ENCODE measurements at places on chromosomes 3 and 15.

DNA sequence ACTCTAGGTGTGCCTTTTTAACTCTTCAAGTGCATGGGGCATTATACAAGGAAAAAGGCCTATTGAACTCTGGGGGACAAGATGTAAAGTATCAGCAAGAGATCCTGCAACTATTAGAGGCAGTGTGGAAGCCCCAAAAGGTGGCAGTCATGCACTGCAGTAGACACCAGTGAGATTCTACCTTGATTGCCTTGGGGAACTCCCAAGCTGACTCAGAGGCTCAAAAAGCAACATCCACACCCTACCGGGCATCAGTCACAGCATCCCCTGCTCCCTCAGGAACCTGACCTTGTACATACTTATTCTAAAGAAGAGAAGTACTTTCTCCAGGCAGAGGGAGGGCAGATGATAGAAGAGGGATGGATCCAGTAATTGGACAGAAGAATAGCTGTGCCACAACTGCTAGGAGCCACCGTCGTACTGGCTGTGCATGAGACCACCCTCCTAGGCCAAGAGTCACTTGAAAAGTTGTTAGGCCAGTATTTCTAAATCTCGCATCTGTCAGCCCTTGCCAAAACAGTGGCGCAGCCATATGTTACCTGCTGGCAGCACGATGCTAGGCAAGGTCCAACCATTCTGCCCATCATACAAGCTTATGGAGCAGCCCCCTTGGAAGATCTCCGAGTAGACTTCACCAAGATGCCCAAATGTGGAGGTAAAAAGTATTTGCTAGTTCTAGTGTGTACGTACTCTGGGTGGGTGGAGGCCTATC, 523.1 kb upstream of the FRG2C start:
- DNase-seq, result no peak

DNA sequence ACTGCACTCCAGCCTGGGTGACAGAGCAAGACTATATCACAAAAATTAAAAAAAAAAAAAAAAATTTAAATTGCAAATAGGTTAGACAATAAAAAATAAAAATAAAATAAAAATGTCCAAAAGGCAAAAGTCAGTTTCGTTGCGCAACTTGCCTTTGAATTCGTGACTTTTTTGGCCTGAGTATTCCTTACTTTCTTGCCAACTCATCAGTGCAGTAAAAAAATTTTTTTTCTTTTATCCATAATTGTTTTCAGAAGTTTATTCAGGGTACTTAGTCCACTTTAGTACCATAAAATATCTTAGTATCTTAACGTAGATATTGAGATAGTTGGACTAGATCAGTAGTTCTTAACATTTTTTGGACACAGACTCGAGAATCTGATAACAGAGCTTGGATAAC, 22.4 kb upstream of the CILP start:
- DNase-seq, result no peak

- DNase-seq, result no peak
These were observed 202.8 kb upstream of the BCL6 start for GRCh38 chr3:187947927-187948682.

GRCh38 chr3:14725564-14726440, 50.9 kb downstream of the C3orf20 start:
- DNase-seq, result no peak

GRCh38 chr3:31962801-31963205, 18.3 kb downstream of the OSBPL10 start:
- no peak for DNase-seq

GRCh38 chr3:49006408-49007067, 653 bp upstream of the WDR6 start:
- peak; percentile 22 for DNase-seq

GRCh38 chr15:82999905-83000671, 11.4 kb downstream of the C15orf40 start:
- peak; percentile 67 for DNase-seq

- DNase-seq, result peak; percentile 69
These were observed 44.5 kb downstream of the CTDSPL start for GRCh38 chr3:37905987-37906674.

- no peak for DNase-seq
These were observed 83.0 kb downstream of the KLHL25 start for GRCh38 chr15:85711580-85712192.

- no peak for DNase-seq
These were observed 3.9 kb downstream of the RPL35A start for GRCh38 chr3:197953881-197954280.

DNA sequence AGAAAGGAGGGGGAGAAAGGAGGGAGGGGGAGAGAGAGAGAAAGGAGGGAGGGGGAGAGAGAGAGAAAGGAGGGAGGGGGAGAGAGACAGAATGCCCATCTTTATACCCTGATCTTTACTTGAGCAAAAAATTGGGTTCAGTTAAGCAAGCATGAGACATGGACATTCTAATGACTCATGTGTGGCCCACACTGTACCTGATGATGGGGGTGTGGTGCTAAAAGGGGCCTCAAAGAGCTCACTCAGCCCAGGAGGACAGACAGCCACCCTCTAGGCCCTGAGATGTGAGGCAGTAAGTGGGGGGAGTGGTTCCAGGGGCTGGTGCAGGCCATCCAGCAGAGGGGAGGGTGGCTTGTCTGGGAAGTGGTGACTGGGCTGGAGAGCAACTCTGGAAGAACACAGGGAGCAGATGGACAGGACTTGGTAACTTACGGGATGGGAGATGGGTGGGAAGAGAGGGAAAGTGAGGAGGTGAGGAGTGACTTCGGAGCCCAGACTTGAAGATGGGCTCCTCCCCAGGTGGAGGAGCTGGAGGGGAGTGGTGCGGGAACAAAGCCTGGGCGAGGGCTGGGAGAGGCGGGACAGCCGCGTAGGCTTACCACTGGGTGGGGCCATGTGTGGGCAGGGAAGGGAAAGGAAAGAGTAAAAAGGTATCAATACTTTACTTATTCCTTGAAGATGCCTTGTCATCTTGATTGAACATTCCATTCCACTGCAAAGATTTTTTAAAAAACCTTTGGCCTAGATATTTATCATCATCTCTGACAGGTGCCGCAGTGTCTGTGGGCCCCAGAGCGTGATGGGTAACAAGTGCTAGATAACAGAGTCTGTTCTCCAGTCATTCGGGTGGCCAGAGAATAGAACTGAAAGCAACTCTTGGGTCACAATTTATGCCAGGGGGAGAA, 32.3 kb downstream of the TSPAN3 start:
- DNase-seq, result peak; percentile 10

GRCh38 chr3:149647285-149647684, 10.5 kb downstream of the WWTR1 start:
- no peak for DNase-seq

- DNase-seq, result no peak
These were observed 139.3 kb downstream of the PLCH1 start for GRCh38 chr3:155605571-155605970.

- DNase-seq, result no peak
These were observed 232.6 kb downstream of the TBL1XR1 start for GRCh38 chr3:176964661-176965060.

DNA sequence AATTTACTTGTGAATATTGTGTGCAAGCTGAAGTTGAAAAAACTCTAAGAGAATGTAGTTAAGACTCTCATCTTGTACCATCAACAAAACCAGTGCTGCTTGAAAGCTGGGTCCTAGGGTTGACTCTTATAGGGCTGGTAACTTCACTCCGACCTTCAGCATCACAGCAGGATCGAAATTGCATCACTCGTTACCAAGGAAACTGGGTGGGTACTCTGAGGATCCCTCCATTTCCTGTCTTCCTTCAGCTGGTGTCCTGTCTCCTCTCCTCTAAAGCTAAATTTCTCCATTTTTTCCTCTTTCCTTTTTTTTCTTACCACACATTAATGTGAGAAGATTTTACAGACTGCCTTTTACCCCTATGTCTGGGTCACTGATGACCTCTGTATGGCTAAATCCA, 3.0 kb upstream of the APH1B start:
- no peak for DNase-seq

DNA sequence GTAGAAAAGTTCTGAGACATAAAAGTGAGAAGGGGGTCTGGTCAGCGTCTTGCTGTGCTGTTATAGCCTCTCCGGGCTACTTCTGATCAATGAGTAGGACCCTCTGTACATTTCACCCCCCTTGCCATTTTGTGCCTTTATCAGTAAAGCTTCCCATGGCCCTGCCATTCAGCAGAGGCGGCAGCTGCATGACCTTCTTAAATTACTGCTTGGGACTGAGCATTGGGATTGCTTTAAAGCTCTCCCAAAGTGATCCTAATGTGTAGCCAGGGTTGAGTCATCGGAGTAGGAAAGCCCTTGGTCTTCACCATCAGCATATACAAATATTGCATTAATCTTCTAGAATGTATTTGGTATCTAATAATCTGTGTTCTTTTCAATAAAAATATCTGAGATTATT, 70.2 kb downstream of the FMN1 start:
- DNase-seq, result no peak

DNA sequence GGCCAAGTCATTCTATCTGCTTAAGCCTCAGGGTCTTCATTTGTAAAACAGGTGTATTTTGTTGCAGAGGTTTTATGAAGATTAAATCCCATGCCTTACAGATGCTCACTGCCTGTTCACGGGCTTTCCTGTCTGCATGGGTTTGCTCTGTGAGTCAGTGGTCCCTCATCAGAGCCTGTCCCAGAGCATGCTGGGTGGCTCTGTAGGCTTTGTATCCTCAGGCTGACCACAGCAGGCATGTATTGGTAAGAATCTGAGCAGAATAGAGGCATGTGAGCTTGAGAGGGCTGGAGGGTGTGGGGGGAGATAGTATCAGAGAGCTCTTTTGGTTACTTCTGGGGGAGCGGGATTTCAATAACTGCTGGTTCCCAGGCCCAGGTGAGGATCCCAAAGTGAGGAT, 45.4 kb upstream of the PLXNA1 start:
- no peak for DNase-seq

DNA sequence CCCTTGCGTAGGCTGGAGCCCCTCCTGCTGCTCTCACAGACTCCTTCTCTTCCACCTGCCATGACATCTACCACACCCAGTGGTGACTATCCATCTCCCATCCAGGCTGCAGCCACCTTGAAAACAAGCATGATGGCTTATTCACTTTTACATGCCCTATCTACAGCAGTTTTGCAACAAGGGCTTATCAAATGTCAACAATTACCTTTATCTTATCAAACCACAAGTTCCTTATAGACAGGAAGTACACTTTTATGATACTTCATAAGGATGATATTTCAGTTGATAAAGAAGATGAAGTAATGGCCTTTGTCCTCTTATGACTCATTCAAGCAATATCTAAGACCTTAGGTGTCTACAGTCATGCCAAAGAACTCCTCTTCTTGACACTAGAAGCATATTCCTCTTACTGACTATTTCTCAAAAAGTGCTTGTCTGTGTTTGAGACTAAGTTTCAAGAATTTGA, 125.3 kb upstream of the SPRED1 start:
- no peak for DNase-seq

- no peak for DNase-seq
These were observed 35.8 kb upstream of the THRB start for GRCh38 chr3:24530471-24530870.

- DNase-seq, result no peak
These were observed 57.7 kb downstream of the PRTG start for GRCh38 chr15:55685286-55685685.

DNA sequence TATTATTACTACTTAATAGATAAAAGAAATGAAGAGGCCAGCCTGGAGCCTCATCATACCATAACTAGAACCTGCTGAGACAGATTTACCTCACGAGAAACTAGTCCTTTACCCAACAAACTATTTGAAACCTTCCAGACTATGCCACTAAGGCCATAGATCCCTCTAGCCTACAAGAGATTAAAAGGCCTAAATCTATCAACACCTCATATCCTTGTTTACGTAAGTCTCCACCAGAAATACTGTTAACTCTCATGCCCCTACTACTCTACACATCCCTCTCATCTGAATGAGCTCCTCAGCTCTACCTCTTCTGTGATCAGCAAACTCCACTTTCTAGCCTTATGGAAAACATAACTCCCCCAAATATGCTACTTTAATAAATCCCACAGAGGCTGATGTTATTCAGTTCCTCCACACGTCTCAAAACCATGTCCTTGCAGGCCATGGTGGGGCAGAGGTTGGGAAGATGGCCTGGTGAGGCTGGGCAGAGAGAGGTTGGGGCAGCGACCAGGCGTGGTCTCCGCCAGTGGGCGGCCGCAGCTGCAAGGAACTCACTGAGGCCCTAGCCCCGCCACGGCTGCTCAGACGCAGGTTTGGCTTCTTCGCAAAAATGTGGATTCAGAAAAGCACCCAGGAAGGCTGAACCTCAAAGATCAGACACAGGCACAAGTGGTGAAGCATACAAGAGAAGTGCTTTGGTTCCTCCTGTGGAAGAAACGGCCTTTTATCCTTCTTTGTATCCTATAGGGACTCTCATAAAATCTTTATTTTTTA, 65.8 kb downstream of the GSK3B start:
- no peak for DNase-seq

DNA sequence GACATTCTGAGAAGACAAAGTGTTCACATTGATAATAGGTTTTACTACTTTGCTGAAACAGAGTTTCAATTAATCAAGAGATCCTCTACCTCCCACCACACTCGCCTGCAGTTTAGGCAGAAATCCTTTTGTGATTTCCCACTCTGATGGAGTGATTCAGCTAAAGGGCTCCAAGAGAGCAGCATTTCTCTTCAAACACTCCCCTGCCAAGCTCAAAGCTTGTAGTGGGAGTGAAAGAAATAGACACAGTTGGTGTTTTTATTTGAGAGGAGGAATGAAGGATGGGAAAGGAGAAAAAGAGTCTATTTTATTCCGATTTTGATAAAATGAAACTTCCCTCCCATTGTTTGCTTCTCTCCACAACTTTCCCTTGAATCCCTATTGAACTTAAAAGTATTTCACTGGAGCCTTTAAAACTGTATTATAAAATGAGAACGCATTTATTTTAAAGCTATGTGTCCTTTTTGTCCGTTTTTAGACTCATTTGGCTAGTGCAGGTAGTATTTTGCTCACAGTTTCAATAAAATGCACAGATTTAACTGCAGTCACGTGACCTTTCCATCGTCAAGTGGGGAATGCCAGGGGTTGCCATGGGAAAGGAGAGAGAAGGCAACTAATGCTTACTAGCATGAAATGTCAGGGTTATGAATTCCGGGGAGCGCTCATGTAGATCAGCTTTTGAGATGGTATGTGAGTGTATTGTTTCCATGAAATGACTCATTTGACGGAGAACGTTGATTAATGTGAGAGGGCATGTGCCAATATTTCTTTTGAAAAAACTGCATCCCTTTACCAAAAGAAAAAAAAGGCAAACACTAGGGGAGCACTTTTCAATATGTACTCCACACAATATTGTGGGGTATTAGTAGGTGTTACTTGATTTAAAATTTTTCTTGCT, 7.7 kb upstream of the OSBPL11 start:
- peak; percentile 29 for DNase-seq

DNA sequence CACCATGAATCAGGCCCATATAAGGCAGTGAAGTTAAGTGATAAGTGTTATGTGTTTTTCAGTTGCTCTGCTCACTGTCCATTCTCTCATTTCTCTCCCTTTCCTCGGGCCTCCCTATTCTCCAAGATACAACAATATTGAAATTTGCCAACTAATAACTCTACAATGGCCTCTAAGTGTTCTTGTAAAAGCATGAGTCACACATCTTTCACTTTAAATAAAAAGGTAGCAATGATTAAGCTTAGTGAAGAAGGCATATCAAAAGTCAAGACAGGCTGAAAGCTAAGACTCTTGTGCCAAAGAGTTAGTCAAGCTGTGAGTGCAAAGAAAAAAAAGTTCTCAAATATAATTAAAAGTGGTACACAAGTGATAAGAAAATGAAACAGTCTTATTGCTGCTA, 675.4 kb downstream of the OTOL1 start:
- no peak for DNase-seq
